ENCODE measurements at places on chromosomes 2 and 18.

DNA sequence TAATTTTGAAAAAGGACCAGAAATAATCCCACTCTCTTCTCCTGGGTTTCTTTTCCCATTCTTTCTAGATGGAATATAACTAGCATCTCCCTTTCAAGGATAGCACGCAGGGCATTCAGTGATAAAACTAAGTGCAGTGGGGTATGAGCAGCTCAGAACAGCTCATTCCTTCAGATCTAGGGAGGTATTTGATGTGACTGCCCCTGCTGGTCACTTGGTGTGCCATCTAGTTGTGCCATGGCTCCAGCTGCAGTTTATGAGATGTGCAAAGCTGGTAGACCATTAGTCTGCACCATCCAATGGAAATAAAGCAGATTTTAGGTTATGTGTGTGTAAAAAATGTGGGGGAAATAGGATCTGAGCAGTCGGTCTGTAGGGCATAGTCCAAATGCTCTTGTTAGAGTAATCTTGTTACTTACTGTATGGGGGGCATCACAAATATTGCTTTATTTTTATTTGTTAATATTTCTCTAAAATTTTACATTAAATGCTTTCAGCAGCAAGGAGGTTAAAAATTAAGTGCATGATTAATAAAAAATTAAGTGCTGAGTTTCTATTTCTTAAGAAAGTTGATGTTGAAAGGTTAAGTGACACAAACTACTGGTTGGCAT lies 38.9 kb downstream of the CTAGE1 start:
- no peak for DNase-seq

- DNase-seq, result no peak
Measured at GRCh38 chr2:54541995-54542394, 85.9 kb downstream of the SPTBN1 start.

GRCh38 chr18:48100165-48100575 lies 169.7 kb upstream of the SMAD2 start:
- DNase-seq, result no peak

DNA sequence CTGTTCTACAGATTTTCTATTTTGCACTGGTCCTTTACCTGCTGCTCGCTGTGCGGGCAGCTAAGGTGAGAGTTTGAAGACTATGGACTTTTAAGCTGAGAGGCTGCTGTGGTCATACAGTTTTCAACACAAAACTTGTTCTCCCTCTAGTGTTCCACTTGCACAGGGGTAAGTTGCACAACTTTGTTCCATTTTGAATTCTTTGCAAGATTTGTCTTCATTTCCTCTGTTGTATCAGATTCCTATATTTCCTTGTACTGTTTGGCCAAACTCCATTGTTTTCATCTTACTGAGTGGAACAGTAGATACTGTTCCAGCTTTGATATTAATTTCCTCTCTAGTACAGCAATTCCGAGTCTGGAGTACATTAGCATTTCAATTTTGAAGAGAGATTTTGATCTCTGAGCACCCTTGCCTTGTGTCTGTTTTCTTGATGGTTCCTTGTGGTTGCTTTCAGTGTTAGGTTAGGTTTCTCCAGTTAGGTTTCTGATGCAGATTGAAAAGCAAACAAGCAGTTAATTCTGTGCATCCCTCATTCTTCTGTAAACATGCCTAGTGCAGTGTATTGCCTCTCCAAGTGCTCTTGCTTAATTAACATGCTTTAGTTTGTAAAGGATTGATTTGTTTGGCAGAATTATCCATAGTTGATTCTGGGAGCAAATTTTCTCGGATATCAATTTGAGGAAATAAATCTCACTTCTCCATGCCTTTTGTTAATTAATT lies 188.8 kb downstream of the PTPRM start:
- DNase-seq, result no peak

DNA sequence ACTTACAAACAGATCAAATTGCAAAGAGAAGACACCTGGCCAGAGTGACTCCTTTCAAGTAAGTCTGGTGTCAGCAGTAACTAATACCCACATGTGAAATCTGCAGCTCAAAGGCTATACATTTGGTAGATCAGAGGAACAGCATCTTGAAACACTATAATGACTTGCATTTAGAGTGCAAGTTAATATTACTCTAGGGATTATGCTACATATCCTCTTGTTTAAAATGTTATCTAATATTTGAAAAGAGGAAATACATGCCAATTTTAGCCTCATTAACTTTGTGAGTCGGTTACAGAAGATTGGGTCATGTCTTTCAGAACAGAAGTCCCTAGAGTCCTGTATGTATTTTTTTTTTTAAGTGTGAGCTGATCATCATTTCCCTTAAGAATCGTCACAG lies 15.2 kb downstream of the LANCL1 start:
- DNase-seq, result no peak

Measured in NCI-H2081 treated with DMSO at 0.1 percent for 48 hours (cell line).